Activated CD4-positive, alpha-beta memory T cell treated with anti-CD3 and anti-CD28 coated beads for 36 hours (primary cell): ENCODE measurements at places on chromosomes 7 and 10. TPM values are rescaled to one million over a fixed set of nuclear protein-coding genes. Genes with fewer than 3 reads are reported as not detected.
A peak's percentile ranks its signal among the peaks of the same experiment; 100 is the strongest.

- no peak overlapping the region for H3K27ac ChIP-seq
- no peaks in the 10 kb centered on the region for H3K36me3 ChIP-seq
- peak; percentile 6 for DNase-seq
- no peak overlapping the region for H3K4me3 ChIP-seq
Observed at GRCh38 chr10:79383974-79384606, 36.8 kb downstream of the PPIF start.

DNA sequence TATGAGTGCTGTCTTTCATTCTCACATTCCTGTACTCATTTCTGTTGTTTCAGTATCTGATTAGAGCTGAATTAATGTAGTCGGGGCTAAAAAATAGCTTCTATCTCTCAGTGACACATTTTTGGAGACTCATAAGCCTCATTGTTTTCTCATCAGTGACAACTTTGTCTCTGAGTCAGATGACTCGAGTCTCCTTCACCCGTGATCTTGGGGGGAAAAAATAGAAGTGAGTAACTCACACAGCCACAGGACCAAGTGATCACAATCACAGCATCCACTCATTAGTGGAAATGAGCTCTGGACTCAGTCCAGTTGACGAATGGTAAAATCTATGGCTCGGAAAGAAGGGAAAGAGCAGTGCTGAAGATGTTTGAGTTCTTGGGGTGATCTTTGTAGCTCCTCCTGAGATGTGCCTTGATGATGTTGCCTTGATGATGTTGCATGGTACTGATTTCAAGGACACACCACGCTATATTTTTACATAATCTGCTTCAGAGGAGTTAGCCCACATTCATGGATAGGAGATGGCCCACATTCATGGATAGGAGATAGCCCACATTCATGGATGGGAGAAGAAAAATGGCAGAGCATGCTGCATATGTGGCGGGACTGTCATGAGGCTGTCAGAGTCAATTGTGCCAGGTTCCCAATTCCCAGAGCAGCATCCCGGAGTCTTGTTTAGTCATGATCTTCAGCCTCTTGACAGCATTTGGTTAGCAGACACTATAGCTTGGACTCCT is 214.7 kb downstream of the CELF2 start:
- H3K4me3 ChIP-seq: peak overlapping the region; percentile 14
- no peaks in the 10 kb centered on the region for H3K27me3 ChIP-seq
- peaks cover 52% of the 10 kb centered on the region for H3K36me3 ChIP-seq
- peak; percentile 59 for DNase-seq
- H3K4me1 ChIP-seq: peaks cover 99% of the 10 kb centered on the region
- peak overlapping the region; percentile 93 for H3K27ac ChIP-seq

The NET1 gene
- 25.3 TPM for total RNA-seq

GRCh38 chr10:24718031-24718855 is 5.4 kb downstream of the ARHGAP21 start:
- H3K4me3 ChIP-seq: no peak overlapping the region
- peaks cover 9% of the 10 kb centered on the region for H3K36me3 ChIP-seq
- peaks cover 21% of the 10 kb centered on the region for H3K4me1 ChIP-seq
- H3K27me3 ChIP-seq: no peaks in the 10 kb centered on the region
- DNase-seq: no peak

GRCh38 chr10:113988535-113988934 is 55.1 kb upstream of the ADRB1 start:
- DNase-seq: no peak
- H3K4me1 ChIP-seq: peaks cover 5% of the 10 kb centered on the region
- peaks cover 3% of the 10 kb centered on the region for H3K36me3 ChIP-seq

DNA sequence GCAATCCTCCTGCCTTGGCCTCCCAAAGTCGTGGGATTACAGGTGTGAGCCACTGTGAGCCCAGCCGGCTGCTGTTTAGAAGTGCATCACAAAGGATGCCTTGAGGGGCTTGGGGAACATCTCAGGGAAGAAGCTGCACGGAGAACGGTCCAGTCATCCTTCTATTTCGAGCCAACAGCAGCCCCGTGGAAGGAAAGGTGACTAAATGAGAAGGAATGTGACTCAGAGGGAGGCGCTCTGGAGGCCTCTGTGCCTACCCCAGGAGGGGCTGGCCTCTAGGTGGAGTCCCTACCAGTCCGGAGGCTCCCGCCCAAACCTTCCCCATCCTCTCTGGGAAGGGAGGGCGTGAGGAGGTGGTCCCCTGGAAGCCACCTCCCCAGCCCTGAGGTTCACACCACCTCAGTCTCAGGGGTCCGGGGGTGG is 76.2 kb downstream of the CTBP2 start:
- no peaks in the 10 kb centered on the region for H3K4me1 ChIP-seq
- no peaks in the 10 kb centered on the region for H3K36me3 ChIP-seq
- no peak overlapping the region for H3K27ac ChIP-seq
- H3K27me3 ChIP-seq: peaks cover 5% of the 10 kb centered on the region
- no peak overlapping the region for H3K4me3 ChIP-seq
- DNase-seq: no peak

- H3K27me3 ChIP-seq: peaks cover 32% of the 10 kb centered on the region
- no peak overlapping the region for H3K27ac ChIP-seq
- DNase-seq: no peak
- no peaks in the 10 kb centered on the region for H3K36me3 ChIP-seq
Observed at GRCh38 chr10:48602401-48603135, 2.3 kb downstream of the ARHGAP22 start.

DNA sequence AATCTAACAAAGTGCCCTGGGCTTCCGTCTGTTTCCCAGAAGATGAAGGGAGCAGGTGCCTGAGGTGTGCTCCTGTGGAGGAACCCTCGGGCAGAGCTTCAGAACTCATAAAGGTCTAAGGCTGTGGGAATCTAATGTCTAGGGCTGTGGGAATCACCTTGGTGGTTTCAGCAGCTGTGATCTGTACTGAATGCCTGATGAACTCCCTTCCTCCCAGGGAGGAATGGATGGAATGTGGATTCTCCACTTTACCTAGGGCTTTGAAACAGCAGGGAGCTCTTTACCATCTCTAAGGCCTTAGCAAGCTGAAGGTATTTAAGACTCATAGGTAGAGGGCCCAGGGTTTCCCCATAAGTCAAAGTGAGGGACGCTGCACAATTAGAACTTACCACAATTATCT is 36.0 kb upstream of the SEMA3E start:
- H3K4me3 ChIP-seq: no peak overlapping the region
- no peak overlapping the region for H3K27ac ChIP-seq
- DNase-seq: no peak
- no peaks in the 10 kb centered on the region for H3K36me3 ChIP-seq
- no peaks in the 10 kb centered on the region for H3K4me1 ChIP-seq

GRCh38 chr7:31890766-31891165 is 179.4 kb downstream of the PDE1C start:
- H3K4me3 ChIP-seq: no peak overlapping the region
- no peaks in the 10 kb centered on the region for H3K36me3 ChIP-seq
- H3K27ac ChIP-seq: no peak overlapping the region
- no peaks in the 10 kb centered on the region for H3K4me1 ChIP-seq
- no peaks in the 10 kb centered on the region for H3K27me3 ChIP-seq
- DNase-seq: no peak

DNA sequence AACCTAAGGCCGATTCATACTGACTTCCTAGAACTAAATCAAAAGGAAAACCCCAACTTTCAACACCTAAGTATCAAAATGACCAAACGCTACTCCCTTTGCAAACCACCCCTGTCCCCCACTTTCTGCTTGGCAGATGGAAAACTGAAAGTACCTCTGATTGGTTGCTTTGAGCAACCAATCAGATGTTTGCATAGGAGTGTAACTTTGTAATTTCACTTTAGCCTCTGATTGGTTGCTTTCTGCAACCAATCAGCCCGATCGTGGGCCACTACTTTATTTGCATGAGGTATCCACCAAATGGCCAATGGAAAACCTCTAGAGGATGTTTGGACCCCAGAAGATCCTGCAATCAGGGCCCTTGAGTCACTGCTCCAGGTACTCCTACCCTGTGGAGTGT is 12.3 kb upstream of the SNX10 start:
- H3K4me3 ChIP-seq: no peak overlapping the region
- peaks cover 3% of the 10 kb centered on the region for H3K27me3 ChIP-seq
- H3K36me3 ChIP-seq: no peaks in the 10 kb centered on the region
- H3K4me1 ChIP-seq: peaks cover 24% of the 10 kb centered on the region

DNA sequence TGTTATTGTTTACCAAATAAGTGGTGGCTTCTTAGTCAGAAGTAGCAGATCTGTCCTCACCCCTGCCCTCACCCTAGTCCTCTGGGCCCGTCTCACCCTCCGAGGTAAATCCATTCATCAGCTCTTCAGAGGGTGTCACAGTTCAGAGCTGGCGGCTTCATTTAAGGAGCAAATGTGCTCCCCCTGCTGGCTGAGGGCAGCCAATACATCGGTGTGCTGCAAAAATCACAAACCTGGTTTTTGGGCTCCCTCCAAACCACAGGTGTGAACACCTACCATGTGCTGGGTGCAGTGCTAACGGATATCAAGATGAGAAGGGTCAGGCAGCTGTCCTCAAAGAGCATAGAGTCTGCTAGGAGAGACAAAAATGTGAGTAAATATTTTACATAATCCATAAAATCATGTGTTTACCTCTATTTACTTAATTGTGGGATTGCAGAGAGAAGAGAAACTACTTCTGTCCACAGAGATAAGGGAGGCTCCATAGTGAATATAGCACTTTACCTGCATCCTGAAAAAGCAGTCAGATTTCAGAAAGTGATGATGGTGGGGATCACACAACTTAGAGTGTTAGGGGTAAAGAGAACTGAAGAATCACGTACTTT is 15.5 kb upstream of the CRTAC1 start:
- H3K27me3 ChIP-seq: peaks cover 23% of the 10 kb centered on the region
- DNase-seq: peak; percentile 73
- H3K4me3 ChIP-seq: no peak overlapping the region
- no peaks in the 10 kb centered on the region for H3K36me3 ChIP-seq

GRCh38 chr7:139731802-139732470 is 45.9 kb downstream of the HIPK2 start:
- H3K36me3 ChIP-seq: peaks cover 8% of the 10 kb centered on the region
- H3K27ac ChIP-seq: no peak overlapping the region
- no peak overlapping the region for H3K4me3 ChIP-seq
- peaks cover 42% of the 10 kb centered on the region for H3K4me1 ChIP-seq
- DNase-seq: no peak

- no peaks in the 10 kb centered on the region for H3K27me3 ChIP-seq
- H3K4me1 ChIP-seq: no peaks in the 10 kb centered on the region
- no peak for DNase-seq
Observed at GRCh38 chr7:117285826-117286225, 37.0 kb downstream of the WNT2 start.

The ACBD7 gene
- 1.9 TPM for total RNA-seq

DNA sequence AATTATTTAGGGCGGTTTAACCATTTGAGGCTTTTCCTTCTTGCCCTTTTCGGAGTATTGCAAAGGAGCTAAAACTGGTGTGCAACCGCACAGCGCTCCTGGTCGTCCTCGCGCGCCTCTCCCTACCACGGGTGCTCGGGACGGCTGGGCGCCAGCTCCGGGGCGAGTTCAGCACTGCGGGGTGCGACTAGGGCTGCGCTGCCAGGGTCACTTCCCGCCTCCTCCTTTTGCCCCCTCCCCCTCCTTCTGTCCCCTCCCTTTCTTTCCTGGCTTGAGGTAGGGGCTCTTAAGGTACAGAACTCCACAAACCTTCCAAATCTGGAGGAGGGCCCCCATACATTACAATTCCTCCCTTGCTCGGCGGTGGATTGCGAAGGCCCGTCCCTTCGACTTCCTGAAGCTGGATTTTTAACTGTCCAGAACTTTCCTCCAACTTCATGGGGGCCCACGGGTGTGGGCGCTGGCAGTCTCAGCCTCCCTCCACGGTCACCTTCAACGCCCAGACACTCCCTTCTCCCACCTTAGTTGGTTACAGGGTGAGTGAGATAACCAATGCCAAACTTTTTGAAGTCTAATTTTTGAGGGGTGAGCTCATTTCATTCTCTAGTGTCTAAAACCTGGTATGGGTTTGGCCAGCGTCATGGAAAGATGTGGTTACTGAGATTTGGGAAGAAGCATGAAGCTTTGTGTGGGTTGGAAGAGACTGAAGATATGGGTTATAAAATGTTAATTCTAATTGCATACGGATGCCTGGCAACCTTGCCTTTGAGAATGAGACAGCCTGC is 3.1 kb downstream of the FZD1 start:
- peaks cover 1% of the 10 kb centered on the region for H3K4me1 ChIP-seq
- no peak for DNase-seq
- no peaks in the 10 kb centered on the region for H3K36me3 ChIP-seq
- no peak overlapping the region for H3K4me3 ChIP-seq
- H3K27ac ChIP-seq: no peak overlapping the region

The NKX1-2 gene
- not detected for total RNA-seq

The ZNF786 gene
- 6.1 TPM for total RNA-seq

The GIMAP1 gene
- total RNA-seq: 6.0 TPM

- H3K27ac ChIP-seq: peak overlapping the region; percentile 77
- peak; percentile 88 for DNase-seq
- peaks cover 44% of the 10 kb centered on the region for H3K4me1 ChIP-seq
- H3K4me3 ChIP-seq: peak overlapping the region; percentile 44
- no peaks in the 10 kb centered on the region for H3K27me3 ChIP-seq
- H3K36me3 ChIP-seq: peaks cover 8% of the 10 kb centered on the region
Observed at GRCh38 chr7:38232502-38233366, 40.7 kb downstream of the TARP start.

The PRLHR gene
- total RNA-seq: not detected

GRCh38 chr10:130369645-130370381 is 233.6 kb downstream of the GLRX3 start:
- no peak overlapping the region for H3K27ac ChIP-seq
- H3K27me3 ChIP-seq: peaks cover 2% of the 10 kb centered on the region
- no peaks in the 10 kb centered on the region for H3K36me3 ChIP-seq
- H3K4me3 ChIP-seq: no peak overlapping the region
- H3K4me1 ChIP-seq: no peaks in the 10 kb centered on the region

- H3K4me3 ChIP-seq: no peak overlapping the region
- H3K27me3 ChIP-seq: no peaks in the 10 kb centered on the region
- no peaks in the 10 kb centered on the region for H3K36me3 ChIP-seq
Observed at GRCh38 chr7:80097756-80098155, 36.9 kb upstream of the GNAI1 start.

GRCh38 chr10:64397125-64397524 is 875.9 kb downstream of the REEP3 start:
- no peak for DNase-seq
- H3K4me1 ChIP-seq: no peaks in the 10 kb centered on the region
- H3K27ac ChIP-seq: no peak overlapping the region

GRCh38 chr10:43479275-43479674 is 42.4 kb downstream of the ZNF487 start:
- no peak for DNase-seq
- H3K4me3 ChIP-seq: no peak overlapping the region
- H3K27ac ChIP-seq: no peak overlapping the region
- peaks cover 24% of the 10 kb centered on the region for H3K36me3 ChIP-seq
- H3K4me1 ChIP-seq: no peaks in the 10 kb centered on the region

- H3K36me3 ChIP-seq: no peaks in the 10 kb centered on the region
- H3K4me3 ChIP-seq: no peak overlapping the region
- no peaks in the 10 kb centered on the region for H3K27me3 ChIP-seq
- no peak for DNase-seq
- no peak overlapping the region for H3K27ac ChIP-seq
Observed at GRCh38 chr7:69934144-69934903, 336.0 kb downstream of the AUTS2 start.

DNA sequence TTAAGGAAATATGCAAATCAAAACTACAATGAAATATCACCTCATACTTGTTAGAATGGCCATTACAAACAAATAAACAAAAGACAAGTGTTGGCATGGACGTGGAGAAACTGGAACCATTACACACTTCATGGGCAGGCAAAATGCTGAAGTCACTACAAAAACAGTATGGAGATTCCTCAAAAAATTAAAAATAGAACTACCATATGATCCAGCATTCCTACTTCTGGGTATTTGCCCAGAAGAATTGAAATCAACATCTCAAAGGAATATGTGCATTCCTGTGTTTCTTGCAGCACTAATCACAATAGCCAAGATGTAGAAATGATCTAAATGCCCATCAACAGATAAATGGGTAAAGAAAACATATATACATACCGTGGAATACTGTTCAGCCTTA is 83.6 kb downstream of the NRCAM start:
- no peak for DNase-seq
- H3K4me3 ChIP-seq: no peak overlapping the region
- H3K27ac ChIP-seq: no peak overlapping the region
- no peaks in the 10 kb centered on the region for H3K4me1 ChIP-seq

The CCDC172 gene
- not detected for total RNA-seq
